ENCODE measurements at places on chromosomes 13 and 19.

GRCh38 chr19:50173127-50173526 lies 10.0 kb upstream of the IZUMO2 start:
- no peak for DNase-seq

GRCh38 chr13:45941261-45941660 lies 89.7 kb upstream of the SIAH3 start:
- DNase-seq = no peak

GRCh38 chr13:28411831-28412353 lies 83.0 kb downstream of the FLT1 start:
- DNase-seq = no peak

GRCh38 chr19:33224694-33225457 lies 774 bp downstream of the SLC7A10 start:
- no peak for DNase-seq

- no peak for DNase-seq
Measured at GRCh38 chr13:75194717-75195462, 287.1 kb downstream of the TBC1D4 start.

DNA sequence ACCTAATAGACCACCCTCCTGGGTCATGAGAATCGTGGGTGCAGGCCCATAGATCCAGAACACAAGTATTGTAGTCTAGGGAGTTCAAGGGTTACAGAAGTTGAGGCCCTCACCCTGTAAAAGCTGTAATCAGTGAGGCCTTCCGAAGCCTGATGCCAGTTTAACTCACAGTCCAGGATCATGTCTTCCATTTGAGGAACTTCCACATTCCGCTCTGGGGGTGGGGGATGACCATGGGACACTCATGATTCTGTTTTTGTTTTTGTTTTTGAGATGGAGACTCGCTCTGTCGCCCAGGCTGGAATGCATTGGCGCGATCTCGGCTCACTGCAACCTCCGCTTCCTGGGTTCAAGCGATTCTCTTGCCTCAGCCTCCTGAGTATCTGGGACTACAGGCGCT lies 1.7 kb upstream of the RASIP1 start:
- no peak for DNase-seq

DNA sequence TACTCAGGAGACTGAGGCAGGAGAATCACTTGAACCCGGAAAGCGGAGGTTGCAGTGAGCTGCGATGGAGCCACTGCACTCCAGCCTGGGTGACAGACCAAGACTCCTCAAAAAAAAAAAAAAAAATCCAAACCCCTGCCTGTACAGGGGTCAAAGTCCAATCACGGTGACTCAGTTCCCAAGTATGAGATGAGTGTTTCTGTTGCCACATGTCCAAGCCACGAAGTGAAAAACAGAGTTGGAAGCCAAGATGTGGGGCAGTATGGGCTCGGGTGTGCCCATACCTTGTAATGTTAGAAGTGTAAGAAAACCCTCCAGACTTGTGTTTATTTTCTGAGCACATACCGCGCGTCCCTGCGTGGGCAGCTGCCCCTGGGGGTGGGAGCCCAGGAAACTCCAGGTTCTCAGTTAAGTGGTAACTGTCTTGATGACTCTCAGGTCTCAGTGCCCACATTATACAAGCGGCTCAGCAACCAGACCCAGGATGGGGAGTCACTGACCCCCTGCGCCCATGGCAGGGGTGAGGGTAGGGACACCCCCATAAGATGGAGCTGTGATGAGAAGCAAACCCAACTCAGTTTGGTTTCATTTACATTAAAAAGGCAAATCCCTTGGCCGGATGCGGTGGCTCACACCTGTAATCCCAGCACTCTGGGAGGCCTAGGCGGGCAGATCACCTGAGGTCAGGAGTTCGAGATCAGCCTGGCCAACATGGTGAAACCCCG lies 1.2 kb upstream of the GPX4 start:
- no peak for DNase-seq

GRCh38 chr13:106115081-106115480 lies 420.4 kb downstream of the EFNB2 start:
- DNase-seq = no peak

DNA sequence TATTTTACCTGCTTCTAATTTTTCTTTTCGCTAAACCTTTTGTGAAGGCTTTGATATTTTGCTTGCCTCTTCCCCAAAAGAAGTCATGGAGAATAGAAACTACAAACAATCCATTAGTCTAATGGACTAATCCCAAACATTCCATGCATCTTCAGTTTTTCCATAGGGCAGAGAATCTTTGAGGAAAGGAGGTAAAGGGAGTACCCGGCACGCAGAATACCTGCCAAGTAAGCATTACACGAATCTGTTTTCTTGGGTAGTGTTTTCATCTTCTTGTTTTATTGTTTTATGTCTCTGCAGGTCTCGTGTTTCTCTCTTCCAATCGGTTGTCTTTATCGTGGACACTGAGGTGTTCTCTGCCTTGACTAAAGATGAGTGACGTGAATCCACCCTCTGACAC lies at the start of gene NLRP8:
TSS of gene NLRP8 (plus strand) at position 301 of the 400 bp plus-strand sequence.
- no peak for DNase-seq

DNA sequence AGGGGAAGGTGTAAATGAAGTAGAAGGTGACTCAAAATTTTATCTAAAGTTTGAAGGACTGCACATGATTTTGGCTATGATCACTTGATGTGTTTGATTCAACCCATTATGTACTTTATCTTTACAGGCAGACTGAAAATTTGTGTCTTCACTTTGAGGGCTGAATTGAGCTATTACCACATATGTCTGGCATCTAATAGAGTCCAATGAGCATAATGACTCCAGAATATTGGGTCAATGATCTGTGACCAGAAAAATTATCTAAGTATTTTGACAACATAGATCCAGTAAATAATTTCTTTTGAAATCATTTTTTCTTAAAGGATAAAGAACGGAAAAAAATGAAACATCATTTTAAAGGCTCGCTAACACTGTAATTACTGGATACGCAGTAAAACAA lies 2810.0 kb downstream of the PCDH9 start:
- no peak for DNase-seq

- no peak for DNase-seq
Measured at GRCh38 chr13:44287958-44288357, 85.7 kb upstream of the SERP2 start.

GRCh38 chr13:110327051-110327721 lies 20.1 kb downstream of the COL4A2 start:
- no peak for DNase-seq

DNA sequence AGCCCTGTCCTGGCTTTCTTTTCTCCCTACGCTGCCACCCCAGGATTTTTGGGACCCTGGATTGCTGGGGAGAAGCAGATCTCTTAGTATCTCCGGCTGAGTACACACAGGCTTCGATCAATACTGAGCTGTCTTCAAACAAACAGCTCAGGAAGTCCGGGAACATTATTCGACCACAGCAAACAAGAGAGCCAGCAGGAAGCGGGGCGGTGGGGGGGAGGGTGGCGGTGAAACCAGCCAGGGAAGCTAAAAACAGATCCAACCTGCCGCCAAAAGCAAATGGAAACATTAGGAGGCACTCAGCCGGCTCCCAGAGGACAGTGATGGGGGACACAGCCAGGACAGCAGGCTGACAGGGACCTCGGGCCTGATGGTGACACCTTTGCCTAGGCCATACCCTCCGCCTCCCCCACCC lies 12.2 kb upstream of the BCAM start:
- peak; percentile 82 for DNase-seq

DNA sequence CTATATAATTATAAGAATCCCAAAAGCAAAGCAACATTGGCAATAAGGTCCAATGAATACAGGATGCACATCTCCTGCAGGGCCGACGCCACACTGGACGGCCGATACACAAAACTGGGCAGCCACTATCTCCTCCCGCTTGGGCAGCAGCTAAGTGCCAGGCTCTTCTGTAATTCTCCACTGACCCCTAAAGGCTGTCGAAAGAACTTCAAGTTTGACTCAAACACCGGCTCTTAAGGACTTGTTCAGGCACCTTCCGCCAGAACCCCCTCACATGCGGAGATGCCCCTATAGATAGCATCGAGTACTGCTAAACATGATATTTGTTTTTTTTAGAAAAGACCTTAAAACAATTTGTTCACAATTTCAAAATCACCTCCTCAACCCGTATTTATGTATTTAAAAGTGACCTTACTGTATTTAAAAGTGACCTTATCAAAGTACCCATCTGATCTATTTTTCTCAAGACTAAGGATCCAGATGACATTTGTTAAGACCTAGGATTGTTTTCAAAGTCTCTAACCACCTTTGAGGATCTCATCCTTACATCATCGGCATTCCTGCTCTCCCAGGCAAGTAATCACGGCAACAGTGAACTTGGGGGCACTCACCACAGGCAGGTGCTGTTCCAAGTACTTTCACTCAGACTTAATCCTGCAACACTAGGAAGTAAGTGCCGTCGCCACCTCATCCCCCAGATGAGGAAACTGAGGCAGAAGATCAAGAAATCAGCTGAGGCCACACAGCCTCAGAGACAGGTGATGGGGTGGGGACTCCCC lies 77.8 kb downstream of the TUBGCP3 start:
- peak; percentile 59 for DNase-seq

DNA sequence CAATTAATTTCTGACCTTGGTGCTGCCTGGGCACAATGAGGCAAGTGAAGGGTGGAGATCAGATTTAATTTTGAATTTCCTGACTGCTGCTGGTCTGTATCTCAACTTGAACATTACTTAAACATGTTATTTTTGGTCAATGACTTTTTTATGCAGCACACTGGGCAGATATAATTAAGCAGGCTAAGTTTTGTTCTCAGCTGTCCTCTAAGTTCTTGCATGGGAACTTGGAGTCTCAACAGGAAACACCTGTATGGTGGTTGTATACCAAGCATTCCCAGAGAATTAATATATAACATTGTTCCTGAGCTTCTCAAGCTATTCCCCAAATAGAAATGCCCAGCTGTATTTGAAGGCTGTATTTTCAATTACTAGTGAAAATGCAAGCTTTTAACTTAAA lies 113.5 kb upstream of the EDNRB start:
- no peak for DNase-seq

DNA sequence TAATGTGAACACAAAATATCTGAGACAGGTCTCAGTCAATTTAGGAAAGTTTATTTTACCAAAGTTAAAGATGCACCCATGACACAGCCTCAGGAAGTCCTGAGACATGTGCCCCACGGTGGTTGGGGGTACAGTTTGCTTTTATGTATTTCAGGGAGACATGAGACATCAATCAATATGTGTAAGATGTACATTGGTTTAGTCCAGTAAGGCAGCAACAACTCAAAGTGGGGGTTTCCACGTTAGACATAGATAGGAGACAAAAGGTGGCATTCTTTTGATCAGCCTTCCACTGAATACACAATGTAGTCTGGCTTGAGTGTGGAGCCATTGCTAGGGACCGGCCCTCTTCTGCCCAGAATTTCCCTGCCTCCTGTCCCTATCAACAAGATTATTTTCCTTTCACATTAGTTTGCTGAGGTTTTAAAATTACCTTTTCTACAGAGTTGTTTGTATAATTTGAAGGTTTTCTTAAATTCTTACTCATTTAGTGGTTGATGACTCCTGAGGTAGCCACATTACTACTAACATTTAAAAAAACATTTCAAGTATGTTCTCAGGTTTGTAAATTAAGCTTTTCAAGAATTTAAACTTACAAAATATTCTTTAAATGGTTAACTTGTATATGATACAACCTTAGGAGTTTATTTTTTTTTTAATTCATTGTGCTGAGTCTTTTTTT lies 33.2 kb downstream of the RNASEH2B start:
- no peak for DNase-seq

DNA sequence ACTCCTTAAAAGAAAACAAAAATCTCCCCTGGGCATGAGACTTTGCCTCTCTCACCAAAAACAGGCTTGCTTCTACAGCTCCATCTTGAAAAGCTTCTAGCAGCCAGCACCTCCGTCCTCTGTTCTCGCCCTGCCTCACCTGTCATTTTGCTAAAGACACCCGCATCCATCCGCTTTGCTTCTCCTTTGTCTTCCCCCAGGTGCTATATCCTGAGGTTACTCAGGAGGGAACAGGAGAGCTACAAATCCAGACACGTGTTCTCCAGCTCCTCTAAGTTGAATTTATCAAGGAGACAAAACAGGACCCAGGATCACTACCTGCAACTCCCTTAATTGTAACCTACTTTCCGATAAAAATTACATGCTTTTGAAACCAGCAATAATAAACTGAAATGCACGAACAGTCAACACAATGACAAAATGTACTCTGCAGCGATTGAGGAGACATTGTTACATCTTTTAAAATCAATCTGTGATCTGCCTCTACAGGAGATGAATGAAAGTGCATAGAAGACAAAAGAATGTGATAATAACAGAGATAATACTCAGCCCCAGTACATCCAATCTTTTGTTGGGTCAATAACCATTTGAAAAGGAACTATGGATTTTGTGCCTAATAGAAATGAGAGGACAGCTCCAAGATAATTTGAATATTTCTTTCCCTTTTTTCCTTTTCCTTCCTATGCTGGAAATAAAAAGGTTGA lies 221.2 kb downstream of the DCLK1 start:
- no peak for DNase-seq

GRCh38 chr13:39554371-39554770 lies 48.6 kb downstream of the LHFPL6 start:
- no peak for DNase-seq

GRCh38 chr19:55220525-55220924 lies 8.0 kb downstream of the TMEM86B start:
- DNase-seq = no peak

DNA sequence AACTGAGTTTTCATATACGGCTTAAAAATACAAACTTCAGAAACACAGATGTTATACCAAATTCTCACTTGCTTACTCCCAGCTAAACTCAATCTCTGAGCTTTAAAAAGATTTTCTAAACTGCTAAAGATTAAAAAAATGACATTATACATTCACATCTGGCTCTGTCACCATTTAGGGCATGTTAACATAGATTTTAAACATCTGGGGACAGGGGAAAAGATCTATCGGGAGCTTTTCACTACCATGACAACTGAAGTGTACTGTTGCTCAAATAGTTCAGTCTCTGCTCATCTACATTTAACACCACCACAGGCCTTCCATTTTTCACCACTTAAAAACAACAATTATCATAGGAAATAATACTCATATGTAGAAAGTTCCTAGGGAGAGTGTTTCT lies 190.8 kb downstream of the ENOX1 start:
- DNase-seq = no peak

DNA sequence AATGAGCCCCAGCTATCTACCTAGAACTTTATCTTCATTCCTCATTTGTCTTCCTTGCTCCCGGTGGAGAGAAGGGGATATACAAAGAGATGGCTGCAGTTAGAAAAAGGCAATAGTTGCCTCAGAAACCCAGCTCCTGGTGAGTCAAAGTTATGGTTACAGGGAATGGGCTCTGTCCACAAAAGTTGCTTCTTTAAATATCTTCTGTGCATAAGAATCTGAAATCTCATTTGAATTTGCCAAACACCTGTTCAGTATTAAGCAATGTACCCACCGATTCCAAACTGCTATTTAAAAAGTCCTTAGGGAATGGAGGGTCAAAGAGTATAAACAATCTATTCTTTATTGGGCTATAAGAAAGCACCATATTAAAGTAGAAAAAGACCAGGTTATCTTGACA lies 48.4 kb downstream of the DCLK1 start:
- DNase-seq = no peak

- no peak for DNase-seq
Measured at GRCh38 chr13:51148223-51148951, 37.3 kb upstream of the C13orf42 start.
